ENCODE measurements at places on chromosomes 2 and 18.

DNA sequence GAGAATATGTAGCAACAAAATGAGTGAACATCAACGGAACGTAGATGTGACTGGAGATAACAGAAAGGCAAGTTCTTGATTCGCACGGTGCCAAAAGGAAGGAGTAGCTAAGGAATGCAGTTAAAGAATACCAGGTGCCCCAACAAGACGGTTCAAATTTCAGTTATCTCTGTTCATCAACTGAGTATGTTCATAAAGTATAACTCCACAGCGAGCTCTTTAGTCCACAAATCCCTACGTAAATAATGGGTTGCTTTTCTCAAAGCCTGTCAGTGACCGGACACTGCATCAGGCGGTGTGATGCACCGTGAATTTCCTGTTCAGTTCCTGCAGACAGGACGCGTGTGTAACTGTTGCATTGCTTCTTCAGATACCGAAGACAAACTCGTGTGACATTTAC, 91.8 kb downstream of the NOL10 start:
- no peak for DNase-seq

DNA sequence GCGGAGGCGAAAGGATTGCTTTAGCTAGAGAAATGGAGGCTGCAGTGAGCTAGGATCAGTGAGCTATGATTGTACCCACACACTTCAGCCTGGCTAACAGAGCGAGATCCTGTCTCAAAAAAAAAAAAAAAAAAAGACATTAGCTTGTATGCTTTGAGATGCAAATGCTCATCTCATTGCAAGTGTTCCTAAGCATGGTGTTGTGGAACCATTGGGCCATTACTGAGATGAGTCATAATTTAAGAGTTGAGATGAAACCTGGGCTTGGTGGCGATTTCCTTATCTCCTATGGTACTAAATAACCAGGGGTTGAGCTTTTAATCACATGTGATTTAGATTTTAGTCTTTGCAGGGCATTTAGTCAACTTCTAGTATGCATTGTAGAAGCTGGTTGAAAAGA, 2.2 kb downstream of the PLEKHA3 start:
- no peak for DNase-seq

- no peak for DNase-seq
Measured at GRCh38 chr2:32715981-32716380, 88.1 kb downstream of the TTC27 start.

GRCh38 chr2:128600581-128601297, 282.1 kb upstream of the HS6ST1 start:
- DNase-seq: no peak

- no peak for DNase-seq
Measured at GRCh38 chr2:101893681-101894381, 97.9 kb upstream of the IL1R2 start.

- DNase-seq: no peak
Measured at GRCh38 chr18:51021226-51021965, 8.6 kb upstream of the SMAD4 start.

DNA sequence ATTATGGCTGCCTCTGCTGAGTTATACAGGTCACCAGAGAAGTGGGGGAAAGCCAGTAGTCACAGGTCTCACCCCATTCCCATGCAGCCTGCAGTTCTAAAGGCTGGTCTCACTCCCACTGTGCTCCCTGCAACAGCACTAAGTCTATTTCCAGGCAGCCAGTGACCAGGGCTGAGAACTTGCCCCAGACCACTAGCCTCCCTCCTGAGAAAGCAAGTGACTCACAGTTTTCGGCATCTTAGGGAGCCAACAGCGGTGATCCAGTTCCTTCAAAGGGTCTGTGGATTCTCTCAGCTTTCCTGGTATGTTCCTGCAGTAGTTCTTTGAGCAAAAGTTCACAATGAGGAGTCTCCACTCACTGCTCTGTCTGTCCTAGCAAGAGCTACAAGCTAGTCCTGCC, 329.6 kb upstream of the MAP2 start:
- no peak for DNase-seq

DNA sequence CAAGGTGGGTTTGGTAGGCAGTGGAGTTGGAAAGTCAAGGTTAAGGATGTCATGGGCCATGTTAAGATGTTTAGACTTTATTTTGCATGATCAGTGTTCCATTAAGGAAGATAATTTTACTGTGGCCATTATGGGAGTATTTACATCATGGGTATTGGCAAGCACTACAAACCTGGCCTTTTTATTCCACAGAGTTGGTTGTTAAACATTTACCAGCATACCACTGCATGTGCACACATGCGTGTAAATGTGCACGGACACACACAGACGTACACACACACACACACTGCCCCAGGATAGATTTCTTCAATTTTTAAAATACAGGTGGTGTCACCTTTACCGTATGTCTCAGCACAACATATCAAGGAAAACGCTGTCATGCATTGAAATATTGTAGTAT, 51.4 kb upstream of the ITGA6 start:
- no peak for DNase-seq
